ENCODE measurements at places on chromosomes 1 and 21. TPM values are rescaled to one million over a fixed set of nuclear protein-coding genes. Genes with fewer than 3 reads are reported as not detected.

Gene PRAMEF9
- not detected for total RNA-seq

Gene SPRR2G
- total RNA-seq, result not detected

Gene PLA2G2D
- total RNA-seq, result not detected

Gene SPRR2E
- not detected for total RNA-seq

Gene CRABP2
- total RNA-seq, result 70.4 TPM

Gene CHIA
- total RNA-seq, result not detected

- no peaks in the 10 kb centered on the region for H3K36me3 ChIP-seq
- no peak overlapping the region for H3K4me3 ChIP-seq
- no peaks in the 10 kb centered on the region for H3K4me1 ChIP-seq
- H3K27me3 ChIP-seq, result no peaks in the 10 kb centered on the region
- no peak for DNase-seq
Measured at GRCh38 chr1:187942986-187943385, 1114.2 kb downstream of the PLA2G4A start.

DNA sequence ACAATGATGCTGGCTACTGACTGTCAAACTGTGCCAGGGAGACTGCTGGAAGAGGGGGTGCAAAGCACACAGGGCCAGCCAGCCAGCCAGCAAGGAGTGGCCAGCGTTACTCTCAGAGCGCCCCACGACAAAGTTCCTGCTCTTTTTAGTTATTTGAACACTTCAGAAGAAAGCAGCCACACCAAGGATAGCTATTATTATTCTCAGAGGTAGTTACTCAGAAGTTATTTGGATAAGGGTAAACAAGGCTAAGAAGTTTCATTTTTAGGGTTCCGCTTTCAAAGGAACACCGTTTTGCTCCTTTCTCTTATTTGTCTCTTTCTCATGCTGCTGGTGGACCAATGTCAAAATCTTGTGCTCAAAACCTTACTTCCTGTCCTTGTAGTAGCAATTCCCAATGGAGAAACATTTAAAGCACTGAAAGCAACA, 59.9 kb downstream of the VANGL2 start:
- H3K27ac ChIP-seq, result no peak overlapping the region
- no peak overlapping the region for H3K4me3 ChIP-seq
- H3K36me3 ChIP-seq, result no peaks in the 10 kb centered on the region

DNA sequence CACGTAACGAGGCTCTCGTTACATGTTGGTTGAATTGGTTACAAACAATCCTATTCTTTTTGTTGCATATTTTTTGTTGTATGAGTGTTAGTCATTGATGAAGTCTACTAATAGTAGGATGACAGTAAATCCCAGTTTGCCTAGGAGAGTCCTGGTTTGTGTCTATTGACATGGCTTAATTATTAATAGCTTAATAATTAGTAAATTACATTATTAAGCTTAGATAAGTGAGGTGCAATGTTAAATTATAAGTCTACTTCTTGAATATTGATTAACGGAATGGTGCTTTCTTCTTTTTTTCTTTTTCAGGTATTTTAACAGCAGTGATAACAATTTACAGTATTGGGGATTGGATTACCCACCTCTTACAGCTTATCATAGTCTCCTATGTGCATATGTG, 34.5 kb downstream of the ALG6 start:
- H3K27me3 ChIP-seq, result no peaks in the 10 kb centered on the region

- peaks cover 9% of the 10 kb centered on the region for H3K4me1 ChIP-seq
- DNase-seq, result no peak
- no peak overlapping the region for H3K27ac ChIP-seq
- no peaks in the 10 kb centered on the region for H3K36me3 ChIP-seq
Measured at GRCh38 chr21:37062593-37062935, 10.3 kb downstream of the PIGP start.

DNA sequence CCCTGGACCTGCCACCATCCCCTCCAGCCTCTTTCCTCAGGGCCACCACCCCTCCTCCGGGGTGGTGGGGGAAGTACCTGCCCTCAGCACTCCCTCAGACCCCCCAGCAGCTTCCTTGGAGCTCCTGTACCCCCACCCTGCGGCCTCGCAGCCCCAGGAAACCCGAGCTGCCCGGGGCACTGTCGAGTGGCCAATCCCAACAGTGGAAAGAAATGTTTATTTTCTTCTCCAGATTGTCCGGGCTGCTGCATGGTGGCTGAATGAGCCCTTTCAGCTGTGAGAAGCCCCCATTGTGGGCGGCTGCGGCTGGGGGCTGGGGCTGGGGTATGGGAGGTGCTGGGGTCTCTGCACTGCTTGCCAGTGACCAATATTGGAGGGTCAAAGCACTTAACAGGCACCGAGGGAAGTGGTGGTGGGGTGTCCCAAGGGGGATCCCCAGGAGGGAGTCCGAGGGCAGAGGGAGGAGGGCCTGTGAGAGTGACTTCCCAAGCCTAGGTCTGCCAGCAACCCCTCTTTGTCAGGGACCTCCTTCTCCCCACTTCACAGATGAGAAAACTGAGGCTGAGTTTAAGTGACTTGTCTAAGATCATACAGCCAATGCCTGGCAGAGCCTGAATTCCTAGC, 25.2 kb downstream of the RUNX3 start:
- H3K27me3 ChIP-seq, result peaks cover 3% of the 10 kb centered on the region
- no peak for DNase-seq
- no peak overlapping the region for H3K4me3 ChIP-seq
- H3K36me3 ChIP-seq, result no peaks in the 10 kb centered on the region
- no peak overlapping the region for H3K27ac ChIP-seq

DNA sequence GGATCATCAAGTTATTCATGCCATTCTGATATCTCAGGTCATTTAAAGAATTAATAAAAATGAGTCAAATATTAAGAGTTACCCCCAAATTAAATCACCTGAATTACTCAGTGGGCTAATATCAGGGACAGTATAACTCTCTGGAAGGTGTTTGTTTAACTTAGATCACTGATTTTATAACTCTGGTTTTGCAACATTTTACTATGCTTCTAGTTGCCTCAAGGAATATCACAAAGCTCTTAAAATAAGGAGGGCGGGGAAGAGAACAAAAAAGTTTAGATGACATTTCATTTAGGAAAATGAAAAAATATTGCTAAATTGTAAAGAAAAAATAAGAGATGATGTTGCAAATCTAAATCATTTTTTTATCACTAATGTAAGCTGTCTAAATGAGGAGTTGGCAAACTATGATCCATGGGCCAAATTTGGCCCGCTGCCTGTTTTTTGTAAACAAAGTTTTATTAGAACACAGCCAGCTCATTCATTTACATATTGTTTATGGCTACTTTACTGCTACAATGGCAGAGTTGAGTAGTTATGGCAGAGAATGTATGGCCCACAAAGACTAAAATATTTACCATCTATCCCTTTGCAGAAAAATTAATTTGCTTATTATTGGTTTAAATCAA, 31.9 kb upstream of the SLC19A2 start:
- no peaks in the 10 kb centered on the region for H3K27me3 ChIP-seq
- no peaks in the 10 kb centered on the region for H3K4me1 ChIP-seq
- no peaks in the 10 kb centered on the region for H3K36me3 ChIP-seq
- H3K27ac ChIP-seq, result no peak overlapping the region

DNA sequence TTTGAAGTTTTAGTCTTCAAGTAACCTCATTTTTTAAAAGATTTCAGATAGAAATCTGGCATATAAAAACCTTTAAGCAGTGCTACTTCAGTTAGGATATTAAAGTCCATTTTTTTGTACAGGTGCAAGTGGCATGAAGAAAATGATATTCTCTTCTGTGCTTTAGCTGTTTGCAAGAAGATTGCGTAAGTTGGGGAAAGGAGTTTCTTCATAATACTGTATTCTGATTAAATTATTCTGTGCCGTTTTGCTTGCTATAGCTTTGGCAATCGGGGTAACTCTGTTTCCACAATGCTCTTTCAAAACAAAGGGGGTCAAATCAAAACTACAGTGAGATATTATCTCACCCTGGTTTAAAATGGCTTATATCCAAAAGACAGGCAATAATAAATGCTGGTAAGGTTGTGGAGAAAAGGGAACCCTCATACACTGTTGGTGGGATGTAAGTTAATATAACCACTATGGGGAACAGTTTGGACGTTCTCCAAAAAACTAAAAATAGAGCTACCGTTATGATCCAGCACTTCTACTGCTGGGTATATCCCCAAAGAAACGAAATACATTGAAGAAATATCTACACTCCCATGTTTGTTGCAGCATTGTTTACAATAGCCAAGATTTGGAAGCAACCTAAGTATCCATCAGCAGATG, 27.1 kb downstream of the MAEL start:
- H3K4me3 ChIP-seq, result no peak overlapping the region
- no peak for DNase-seq
- no peaks in the 10 kb centered on the region for H3K4me1 ChIP-seq

DNA sequence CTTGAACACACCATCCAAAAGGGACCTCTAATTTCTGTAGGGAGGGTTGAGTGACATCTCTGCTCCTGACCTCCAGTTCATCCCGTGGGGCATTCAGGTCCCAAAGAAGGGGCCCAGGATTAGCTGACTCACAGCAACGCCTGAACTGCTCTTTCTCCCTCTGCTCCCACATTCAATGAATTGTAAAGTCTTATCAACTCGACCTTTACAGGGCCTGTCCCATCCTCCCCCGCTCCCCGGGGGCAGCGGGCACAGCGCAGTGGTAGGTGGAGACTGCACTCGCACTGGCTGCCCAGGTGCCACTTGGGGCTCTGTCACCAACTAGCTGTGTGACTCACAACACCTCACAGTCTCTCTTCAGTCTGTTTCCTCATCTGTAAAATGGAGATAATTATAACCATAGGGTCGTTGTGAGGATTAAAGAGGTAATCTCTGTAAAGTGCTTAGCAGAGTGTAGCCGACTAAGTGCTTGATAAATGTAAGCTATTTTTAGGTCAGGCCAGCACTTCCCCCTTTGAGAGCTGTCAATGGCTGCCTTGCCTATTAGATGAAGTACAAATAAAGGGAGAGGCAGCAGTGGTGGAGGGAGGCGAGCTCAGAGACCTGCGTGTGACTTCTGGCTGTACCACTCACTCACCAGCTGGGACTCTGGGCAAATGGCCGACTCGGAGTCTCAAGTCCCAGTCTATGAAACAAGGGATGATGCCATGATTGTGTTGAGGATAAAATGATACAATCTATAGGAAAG, 637 bp upstream of the MYBPHL start:
- H3K4me3 ChIP-seq, result no peak overlapping the region
- H3K4me1 ChIP-seq, result peaks cover 3% of the 10 kb centered on the region
- peak; percentile 18 for DNase-seq
- no peaks in the 10 kb centered on the region for H3K36me3 ChIP-seq

GRCh38 chr21:45283611-45284455, 3.9 kb downstream of the POFUT2 start:
- no peaks in the 10 kb centered on the region for H3K27me3 ChIP-seq
- H3K27ac ChIP-seq, result no peak overlapping the region
- peaks cover 2% of the 10 kb centered on the region for H3K4me1 ChIP-seq
- no peak overlapping the region for H3K4me3 ChIP-seq
- H3K36me3 ChIP-seq, result peaks cover 41% of the 10 kb centered on the region
- no peak for DNase-seq

GRCh38 chr21:45488931-45489721, 53.1 kb downstream of the SLC19A1 start:
- no peak overlapping the region for H3K4me3 ChIP-seq
- H3K27me3 ChIP-seq, result no peaks in the 10 kb centered on the region
- H3K4me1 ChIP-seq, result no peaks in the 10 kb centered on the region
- H3K27ac ChIP-seq, result no peak overlapping the region
- peaks cover 2% of the 10 kb centered on the region for H3K36me3 ChIP-seq

DNA sequence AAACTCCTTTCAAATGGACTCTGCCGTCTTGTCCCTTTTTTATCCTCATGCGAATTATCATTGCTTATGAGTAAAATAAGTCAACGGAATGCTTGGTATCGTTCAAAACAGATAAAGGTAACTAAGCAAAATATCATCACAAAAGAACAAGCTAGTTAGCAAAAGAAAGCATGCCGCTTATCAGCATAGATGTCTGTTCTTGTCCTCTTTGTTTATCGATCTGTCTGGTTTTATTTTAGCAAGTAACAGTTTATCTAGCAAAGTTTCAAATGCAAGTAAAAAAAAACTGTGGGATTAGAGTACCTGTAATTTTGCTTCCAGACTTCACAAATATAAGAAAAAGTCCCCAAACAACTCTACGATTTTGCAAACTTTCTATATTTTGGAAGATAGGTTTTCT, 561.5 kb downstream of the USP25 start:
- H3K36me3 ChIP-seq, result no peaks in the 10 kb centered on the region
- H3K4me3 ChIP-seq, result no peak overlapping the region
- no peaks in the 10 kb centered on the region for H3K27me3 ChIP-seq
- no peak overlapping the region for H3K27ac ChIP-seq
- H3K4me1 ChIP-seq, result no peaks in the 10 kb centered on the region

DNA sequence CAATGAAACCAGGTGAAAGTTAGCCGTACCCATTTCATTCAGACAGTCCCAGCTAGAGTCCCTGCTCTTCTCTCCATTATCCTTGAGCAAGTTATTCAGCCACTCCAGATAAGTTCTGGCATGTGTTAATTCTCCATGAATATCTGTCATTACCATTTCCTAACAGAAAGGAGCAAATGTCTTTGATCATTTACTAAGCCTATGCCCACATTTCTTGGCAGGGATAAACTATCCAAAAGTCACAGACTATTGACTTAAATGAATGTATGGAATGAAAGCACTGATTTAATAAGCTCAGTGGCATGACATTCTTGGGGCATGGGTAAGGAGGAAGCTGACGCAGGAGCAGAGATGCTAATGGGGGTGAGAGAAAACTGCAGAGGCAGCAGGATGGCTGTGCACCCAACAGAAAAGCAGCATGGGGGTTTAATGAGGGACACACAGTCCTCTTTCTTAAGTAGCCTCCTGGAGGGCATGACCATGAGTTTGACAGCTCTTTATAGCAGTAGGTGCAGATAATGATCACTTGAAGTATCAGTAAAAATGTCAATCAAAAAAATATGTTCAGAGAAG, 17.6 kb upstream of the DHCR24 start:
- H3K27ac ChIP-seq, result no peak overlapping the region
- H3K4me1 ChIP-seq, result peaks cover 5% of the 10 kb centered on the region
- DNase-seq, result peak; percentile 89
- H3K36me3 ChIP-seq, result no peaks in the 10 kb centered on the region

DNA sequence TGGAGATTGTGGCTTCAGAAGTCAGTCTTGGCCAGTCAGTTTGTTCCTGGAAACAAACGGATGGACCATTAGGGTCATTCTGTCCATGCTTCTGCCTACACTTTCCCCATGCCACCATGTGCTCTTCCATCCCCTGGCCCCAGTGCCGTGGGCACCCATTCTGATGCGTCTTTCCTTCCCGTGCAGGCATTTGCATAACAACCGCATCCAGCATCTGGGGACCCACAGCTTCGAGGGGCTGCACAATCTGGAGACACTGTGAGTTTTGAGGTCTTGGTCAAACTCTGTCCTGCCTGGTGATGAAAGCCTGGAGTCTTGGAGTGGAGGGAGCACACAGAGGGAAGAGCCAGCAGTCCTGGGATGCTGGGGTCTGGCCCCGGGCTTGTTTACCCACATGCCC, 61.1 kb downstream of the UBE2T start:
- H3K4me1 ChIP-seq, result peaks cover 35% of the 10 kb centered on the region
- no peaks in the 10 kb centered on the region for H3K36me3 ChIP-seq
- H3K4me3 ChIP-seq, result no peak overlapping the region
- no peak overlapping the region for H3K27ac ChIP-seq
- no peak for DNase-seq
- no peaks in the 10 kb centered on the region for H3K27me3 ChIP-seq

- no peaks in the 10 kb centered on the region for H3K27me3 ChIP-seq
- peaks cover 27% of the 10 kb centered on the region for H3K36me3 ChIP-seq
- DNase-seq, result no peak
- no peak overlapping the region for H3K27ac ChIP-seq
- no peak overlapping the region for H3K4me3 ChIP-seq
Measured at GRCh38 chr1:21268281-21269239, 21.7 kb downstream of the ECE1 start.

Measured in fibroblast of lung (primary cell).